MM.1S (cell line): ENCODE measurements at places on chromosomes 6 and 20.

- no peak for DNase-seq
Measured at GRCh38 chr6:150296890-150297289, 71.9 kb upstream of the IYD start.

- no peak for DNase-seq
Measured at GRCh38 chr6:26556263-26557070, 18.3 kb downstream of the HMGN4 start.

DNA sequence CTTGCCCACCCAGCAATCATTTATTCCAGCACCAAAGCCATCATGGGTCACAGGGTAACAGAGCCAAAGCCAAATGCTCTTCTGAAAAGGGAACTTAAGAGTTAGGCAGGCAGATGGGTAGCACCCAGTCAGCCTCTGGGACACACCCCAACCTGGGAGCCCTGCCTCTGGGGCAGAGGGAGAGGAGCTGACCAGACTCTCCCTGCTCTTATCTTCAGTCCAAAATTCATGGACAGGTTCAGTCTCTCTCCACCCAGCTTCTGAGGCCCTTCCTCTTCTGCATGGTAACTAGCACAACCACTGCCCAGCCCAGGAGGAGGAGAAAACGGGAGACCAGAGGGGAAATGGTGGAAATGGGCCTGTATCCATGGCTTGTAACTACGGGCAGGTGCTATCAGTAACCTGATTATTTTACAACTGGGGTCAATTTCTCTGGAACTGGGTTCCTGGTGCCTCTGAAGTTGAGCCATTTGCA lies 105.4 kb downstream of the NOL4L start:
- DNase-seq, result no peak

DNA sequence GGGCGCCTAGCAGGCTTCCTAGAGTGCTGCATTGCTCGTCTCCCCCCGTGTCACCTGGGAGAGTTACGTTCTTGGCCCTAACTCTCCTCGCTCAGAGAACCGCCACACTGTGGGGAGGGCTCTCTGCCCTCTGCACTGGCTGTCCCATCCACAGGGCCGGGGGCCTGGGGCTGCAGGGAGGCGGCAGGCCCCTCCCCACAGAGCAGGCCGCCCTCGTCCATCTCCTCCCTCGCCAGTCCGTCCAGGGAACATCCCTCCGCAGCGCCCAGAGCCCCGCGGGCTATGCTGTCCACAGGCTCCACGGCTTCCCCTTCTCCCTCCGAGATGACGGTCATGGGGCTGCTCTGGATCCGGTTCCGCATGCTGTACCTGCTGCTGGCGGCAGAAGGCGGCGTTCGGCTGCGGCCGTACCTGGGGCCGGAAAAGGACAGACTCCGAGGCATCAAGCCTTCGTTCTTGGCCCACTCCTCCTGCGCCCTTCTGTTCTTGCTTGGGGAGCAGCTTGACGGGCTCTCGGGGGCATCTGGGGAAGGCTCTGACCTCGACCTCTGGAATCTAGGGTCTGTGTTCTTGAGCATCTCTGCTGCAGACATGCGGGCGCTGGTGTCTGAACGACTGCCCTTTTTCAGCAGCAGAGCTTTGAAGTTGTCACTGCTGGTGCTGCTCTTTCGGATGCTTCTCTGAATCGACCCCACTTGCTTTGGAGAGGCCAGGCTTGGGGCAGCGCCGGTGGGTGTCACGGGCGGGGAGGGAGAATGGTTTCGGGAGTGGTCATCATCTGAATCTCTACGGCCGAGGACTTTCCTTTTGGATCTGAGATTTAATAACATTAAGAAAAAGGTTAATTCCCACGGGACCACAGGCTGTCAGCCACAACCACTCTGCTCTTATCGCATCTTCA lies 20.2 kb downstream of the HEBP2 start:
- no peak for DNase-seq

- no peak for DNase-seq
Measured at GRCh38 chr6:148954934-148955333, 208.1 kb downstream of the UST start.

DNA sequence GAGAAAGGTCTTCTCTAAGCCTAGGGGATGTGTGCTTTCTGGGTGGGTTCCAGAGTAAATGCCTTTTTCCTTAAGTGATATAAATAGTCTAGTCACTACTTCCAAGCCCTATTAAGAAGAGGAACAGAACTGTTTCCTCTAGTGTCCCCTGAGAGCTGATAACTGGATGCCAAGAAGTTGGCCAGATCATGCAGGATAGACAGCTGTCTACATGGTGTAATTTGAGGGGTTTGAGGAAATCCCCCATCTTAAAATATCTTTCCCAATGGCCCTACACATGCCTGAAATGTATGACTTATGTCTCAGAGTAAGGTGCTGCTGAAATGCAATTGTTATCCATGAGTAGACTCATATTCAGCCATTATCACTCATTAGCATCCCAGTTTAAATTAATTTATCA lies 20.2 kb upstream of the PIM1 start:
- DNase-seq, result no peak

- no peak for DNase-seq
Measured at GRCh38 chr6:41157323-41157722, 3.2 kb upstream of the TREML1 start.

DNA sequence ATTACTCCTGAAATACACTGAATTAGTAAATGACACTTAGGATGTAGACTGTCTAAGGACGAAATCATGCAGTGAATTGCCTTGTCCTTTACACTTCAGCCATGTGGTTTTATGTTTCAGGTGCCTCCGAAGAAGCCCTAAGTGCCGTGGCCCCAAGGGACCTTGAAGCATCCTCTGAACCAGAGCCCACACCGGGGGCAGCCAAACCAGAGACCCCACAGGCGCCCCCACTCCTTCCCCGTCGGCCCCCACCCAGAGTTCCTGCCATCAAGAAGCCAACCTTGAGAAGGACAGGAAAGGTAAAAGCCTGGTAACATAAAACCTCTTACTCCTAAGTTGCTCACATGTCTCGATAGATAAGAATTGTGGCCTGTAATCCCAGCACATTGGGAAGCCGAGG lies 75.3 kb downstream of the SERAC1 start:
- DNase-seq, result no peak
